ENCODE measurements at places on chromosomes 4 and X. TPM values are rescaled to one million over a fixed set of nuclear protein-coding genes. Genes with fewer than 3 reads are reported as not detected.

PPP2R2C gene
- 1.7 TPM for total RNA-seq

DNA sequence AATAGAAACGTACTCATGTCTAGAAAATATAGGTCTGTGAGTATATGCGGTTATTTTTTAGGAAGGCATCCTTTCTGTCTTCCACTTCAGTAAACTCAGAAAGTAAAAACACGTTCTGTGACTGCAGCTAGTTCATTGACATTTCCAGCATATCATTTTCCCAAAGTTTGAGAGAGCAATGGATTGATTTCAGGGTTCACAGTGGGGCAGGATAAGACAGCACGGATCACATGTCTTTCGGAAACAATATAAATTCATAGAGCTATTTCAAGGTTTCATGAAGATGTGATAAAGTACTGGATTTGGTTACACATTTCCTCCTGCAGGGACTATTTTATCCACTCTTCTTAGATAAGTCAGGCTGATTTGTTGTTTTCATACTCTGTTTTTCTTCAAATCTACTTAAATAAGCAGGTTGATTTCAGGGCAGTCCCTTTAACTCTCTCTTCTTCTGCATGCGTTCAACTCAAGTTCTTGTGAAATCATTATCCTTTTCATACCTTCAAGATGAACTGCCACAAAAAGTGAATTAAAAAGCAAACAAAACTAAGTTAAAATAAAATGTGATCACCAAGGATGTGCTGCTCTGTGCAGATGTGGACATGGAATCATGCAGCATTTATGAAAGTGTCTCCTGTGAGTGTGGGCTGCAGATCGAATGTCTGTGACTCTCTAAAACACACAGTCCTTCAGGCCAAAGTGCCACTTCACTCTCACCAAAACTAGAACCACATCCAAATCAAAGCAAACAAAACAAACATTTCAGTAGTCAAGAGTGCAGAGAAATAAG lies 187.7 kb downstream of the UNC5C start:
- no peaks in the 10 kb centered on the region for H3K27me3 ChIP-seq
- no peaks in the 10 kb centered on the region for H3K4me1 ChIP-seq
- no peak for DNase-seq
- no peak overlapping the region for H3K27ac ChIP-seq
- H3K36me3 ChIP-seq, result no peaks in the 10 kb centered on the region

DNA sequence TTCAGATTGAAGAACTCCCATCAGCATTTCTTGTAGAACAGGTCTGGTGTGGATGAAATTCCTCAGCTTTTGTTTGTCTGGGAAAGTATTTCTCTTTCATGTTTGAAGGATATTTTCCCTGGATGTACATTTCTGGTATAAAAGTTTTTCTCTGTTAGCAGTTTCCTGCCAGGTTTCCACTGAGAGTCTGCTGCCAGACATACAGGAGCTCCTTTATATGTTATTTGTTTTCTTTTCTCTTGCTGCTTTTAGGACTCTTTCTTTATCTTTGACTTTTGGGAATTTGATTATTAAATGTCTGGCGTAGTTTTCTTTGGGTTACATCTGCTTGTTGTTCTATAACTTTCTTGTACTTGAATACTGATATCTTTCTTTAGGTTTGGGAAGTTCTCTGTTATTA lies 486.5 kb downstream of the ARAP2 start:
- H3K4me3 ChIP-seq, result no peak overlapping the region
- H3K27me3 ChIP-seq, result peaks cover 1% of the 10 kb centered on the region
- H3K27ac ChIP-seq, result no peak overlapping the region
- DNase-seq, result no peak
- no peaks in the 10 kb centered on the region for H3K36me3 ChIP-seq

DNA sequence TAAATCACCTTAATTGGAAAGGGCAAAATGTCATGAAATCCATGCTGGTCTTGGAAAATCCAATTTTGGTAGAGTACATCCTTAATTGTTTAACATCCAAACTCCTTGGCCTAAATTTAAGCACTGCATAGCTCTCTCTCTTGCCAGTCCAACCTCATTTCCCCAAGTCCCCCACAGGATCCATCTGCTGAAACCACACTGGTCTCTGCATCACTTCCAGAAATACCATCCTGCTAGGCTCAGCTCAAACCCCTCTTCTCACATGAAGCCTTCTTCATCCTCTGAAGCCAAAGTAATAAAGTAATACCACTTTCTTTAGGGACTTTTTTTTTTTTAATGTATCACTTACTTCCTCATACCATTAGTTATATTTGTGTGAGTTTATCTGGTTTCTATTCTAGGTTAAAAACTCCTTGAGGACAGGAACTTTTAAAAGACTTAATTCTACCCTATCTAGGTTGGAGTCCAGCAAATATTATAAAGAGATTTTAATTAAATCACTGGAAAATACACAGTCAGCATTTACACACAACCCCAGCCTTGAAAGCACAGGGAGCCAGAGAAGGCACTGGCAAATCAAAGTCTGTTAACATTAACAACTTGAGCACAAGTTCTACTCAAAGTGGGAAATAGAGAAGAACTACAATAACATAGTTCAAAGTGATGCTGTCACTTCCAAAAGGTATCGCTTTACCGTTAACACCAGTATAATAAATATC lies 16.7 kb upstream of the KLF3 start:
- DNase-seq, result no peak
- no peak overlapping the region for H3K4me3 ChIP-seq
- H3K4me1 ChIP-seq, result no peaks in the 10 kb centered on the region
- no peak overlapping the region for H3K27ac ChIP-seq

Measured in endothelial cell (in vitro differentiated cells).